Ascending aorta (tissue), 2 donors: ENCODE measurements at places on chromosomes 2 and 18.

DNA sequence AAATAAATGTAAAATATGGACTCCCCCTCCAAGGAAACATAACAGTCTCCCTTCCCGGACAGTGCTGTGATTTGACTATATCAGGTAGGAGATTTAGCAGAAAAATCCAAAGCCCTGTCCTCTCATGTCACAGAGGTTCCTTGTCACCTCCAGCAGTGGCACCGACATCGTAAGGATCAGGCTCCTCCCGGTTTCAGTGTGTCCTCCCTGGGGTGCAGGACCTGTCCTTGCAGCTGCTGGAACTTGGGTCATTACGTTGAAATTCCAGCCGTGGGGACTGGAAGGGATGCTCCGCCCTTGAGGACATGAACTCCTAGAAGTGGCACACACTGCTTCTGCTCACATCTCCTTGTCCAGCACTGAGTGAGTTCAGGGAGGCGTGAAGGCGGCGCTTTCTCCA, 101.1 kb upstream of the ODC1 start:
- H3K36me3 ChIP-seq: no peaks in the 10 kb centered on the region
- no peaks in the 10 kb centered on the region for H3K4me1 ChIP-seq
- no peaks in the 10 kb centered on the region for H3K27me3 ChIP-seq
- H3K4me3 ChIP-seq: no peak overlapping the region
- DNase-seq: no peak
- no peak overlapping the region for H3K27ac ChIP-seq

DNA sequence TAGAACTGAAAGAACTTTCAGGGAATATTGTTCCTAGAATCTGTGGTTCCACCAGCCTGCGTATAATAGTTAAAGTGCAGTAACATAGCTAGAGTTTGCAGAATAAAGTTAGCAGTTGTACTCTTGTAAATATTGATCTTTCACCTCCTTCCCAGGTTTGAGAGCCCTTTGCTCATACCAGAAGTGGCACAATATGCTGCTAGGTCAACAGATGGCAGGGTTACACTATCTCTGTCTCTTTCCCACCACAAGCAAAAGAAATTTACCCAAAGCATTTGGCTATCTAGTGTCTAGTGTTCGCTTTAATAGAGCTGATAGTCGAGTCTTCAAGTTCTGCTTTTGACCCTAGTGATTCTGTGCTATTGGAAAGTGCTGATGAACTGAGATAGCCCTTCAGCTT, 119.0 kb upstream of the KLHL14 start:
- DNase-seq: no peak
- no peak overlapping the region for H3K4me3 ChIP-seq
- no peak overlapping the region for H3K27ac ChIP-seq
- no peaks in the 10 kb centered on the region for H3K4me1 ChIP-seq
- no peaks in the 10 kb centered on the region for H3K27me3 ChIP-seq

- H3K36me3 ChIP-seq: no peaks in the 10 kb centered on the region
- H3K4me3 ChIP-seq: no peak overlapping the region
- peaks cover 13% of the 10 kb centered on the region for H3K4me1 ChIP-seq
Measured at GRCh38 chr2:22497789-22498188, 887.2 kb upstream of the KLHL29 start.

DNA sequence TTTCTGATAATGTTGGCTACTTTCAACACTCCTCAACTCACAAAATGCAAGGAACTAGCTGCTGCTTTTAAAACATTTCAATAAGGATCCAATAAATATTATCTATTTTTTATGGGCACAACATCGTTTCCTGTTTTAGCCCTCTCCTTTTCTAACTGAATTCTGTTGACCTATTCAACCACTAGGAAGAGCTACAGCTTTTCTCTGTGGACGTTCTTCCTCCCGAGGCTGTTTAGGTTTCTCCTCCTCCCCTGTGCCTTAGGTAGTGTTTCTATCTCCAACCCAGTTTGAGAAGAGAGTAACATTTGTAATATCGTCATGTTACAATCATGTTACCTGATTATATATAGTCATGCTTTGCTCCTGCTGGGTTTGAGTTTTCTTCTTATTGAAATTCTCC, 91.3 kb upstream of the ITGB6 start:
- peaks cover 15% of the 10 kb centered on the region for H3K4me1 ChIP-seq
- no peak overlapping the region for H3K27ac ChIP-seq
- no peak overlapping the region for H3K4me3 ChIP-seq
- no peaks in the 10 kb centered on the region for H3K27me3 ChIP-seq
- no peak for DNase-seq

DNA sequence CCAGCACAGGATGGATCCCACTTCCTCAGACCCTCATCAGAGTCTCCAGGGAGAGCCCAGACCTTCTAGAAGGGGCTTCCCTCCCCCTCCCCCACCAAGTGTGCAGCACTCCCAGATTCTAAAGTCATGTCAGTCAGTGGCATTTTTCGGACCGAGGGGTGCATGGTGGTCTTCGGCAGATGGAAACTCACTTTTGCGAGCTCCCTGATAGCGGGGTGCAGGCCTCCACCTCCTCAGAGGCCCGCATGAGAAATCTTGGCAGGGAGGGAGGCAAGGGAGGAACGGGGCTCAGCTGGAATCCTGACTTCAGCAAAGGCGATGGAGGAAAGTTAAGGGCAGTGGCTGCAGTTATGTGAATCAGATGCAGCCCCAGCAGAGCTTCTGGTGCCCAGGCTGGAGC, 58.2 kb downstream of the LONRF2 start:
- no peaks in the 10 kb centered on the region for H3K36me3 ChIP-seq
- H3K27ac ChIP-seq: no peak overlapping the region
- no peaks in the 10 kb centered on the region for H3K27me3 ChIP-seq

DNA sequence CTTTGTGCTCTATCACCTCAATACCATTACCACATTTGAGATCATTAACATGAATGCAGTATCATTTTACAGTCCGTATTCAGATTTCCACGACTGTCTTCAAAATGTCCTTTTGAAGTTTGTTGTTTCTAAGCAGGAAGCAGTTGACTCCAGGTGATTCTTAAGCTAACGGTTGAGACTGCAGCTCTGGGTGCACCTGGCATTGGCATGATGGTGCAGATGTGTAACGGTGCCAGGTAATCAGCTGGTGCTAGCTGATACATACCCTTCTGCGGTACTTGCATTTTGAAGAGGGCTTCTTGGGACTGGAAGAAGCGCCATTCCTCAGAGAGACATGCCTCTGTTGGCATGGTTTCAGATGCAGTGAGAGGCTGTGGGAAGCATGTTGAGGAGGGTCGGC, 19.5 kb downstream of the SIGLEC15 start:
- no peak overlapping the region for H3K27ac ChIP-seq
- H3K4me3 ChIP-seq: no peak overlapping the region
- H3K4me1 ChIP-seq: no peaks in the 10 kb centered on the region
- no peaks in the 10 kb centered on the region for H3K36me3 ChIP-seq

DNA sequence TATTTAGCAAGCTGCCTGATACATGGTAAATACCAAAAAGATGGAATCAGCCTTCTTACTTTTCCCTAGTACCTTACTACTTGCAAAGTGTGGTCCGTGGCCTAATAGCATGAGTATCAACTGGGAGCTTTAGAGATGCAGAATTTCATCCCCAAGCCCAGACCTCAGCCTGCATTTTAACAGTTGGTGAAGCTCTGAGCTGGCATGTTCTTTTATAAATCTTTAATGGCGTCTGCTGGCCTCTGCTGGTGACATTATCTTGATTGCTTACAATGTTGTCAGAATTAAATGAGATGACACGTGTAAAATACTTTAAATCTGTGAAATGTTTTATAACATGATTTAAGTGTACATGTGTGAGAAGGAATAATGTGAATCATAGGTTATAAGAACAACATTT, 115.1 kb upstream of the NOSTRIN start:
- no peak for DNase-seq
- H3K27ac ChIP-seq: no peak overlapping the region
- H3K36me3 ChIP-seq: peaks cover 5% of the 10 kb centered on the region
- no peaks in the 10 kb centered on the region for H3K27me3 ChIP-seq

DNA sequence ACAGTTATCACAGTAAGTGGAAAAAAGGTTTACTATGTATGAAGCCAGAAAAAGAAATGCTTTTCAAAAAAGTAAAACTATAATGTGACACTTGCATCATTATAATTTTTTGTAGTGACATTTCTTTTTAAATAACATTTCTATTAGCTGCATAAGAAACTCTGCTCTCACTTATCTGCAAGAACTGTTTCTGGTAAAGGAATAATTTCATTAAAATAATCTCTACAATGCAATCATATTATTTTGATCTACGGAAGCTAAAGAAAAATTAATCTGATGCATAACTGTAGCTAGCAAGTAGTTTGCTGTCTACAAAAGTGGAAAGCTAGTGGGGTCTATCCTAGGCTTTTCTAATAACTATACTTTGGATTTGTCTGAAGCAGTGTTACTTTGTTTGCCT, 50.1 kb downstream of the PGAP1 start:
- H3K4me1 ChIP-seq: no peaks in the 10 kb centered on the region
- H3K36me3 ChIP-seq: peaks cover 28% of the 10 kb centered on the region
- no peak for DNase-seq
- no peak overlapping the region for H3K27ac ChIP-seq
